ENCODE measurements at places on chromosomes 7 and 10.

- no peak for DNase-seq
These were observed 61.6 kb downstream of the LSM5 start for GRCh38 chr7:32428546-32428945.

DNA sequence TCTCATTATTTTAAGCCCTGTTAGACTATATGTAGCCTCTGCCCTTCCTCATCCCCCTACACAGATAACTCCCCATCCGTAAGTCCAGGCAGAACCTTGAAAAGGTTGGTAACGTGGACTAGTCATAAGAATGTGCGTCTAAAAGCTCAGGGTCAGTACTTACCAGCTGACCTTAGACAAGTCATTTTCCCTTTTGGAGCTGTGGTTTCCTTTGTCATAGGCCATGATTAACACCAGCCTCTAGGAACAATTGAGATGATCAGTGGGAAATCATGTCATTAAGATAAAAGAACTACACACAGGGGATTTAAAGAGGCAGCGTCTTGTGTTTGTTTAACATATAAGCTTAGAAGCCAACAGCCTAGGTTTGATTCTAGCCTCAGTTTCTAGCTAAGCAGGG is 6.9 kb upstream of the UNC5B start:
- DNase-seq = no peak

DNA sequence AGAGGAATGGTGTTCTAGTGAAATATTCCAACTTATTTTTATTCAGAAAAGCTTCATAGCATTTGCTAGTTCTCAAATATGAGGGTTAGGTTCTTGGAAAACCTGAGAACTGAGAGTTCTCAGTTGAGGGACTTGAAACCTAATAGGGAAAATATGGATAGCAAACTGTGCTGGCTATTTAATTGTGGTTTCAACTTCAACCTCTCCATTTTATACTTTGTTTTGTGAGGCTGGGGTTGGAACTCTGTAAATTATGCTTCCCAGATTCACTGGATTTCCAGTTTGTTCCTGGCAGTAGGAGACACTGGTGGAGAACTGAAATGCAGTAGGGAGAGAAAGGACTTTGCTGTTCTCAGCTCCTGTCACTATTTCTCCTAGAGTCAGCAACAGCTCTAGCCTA is 52.7 kb downstream of the CDK14 start:
- no peak for DNase-seq

DNA sequence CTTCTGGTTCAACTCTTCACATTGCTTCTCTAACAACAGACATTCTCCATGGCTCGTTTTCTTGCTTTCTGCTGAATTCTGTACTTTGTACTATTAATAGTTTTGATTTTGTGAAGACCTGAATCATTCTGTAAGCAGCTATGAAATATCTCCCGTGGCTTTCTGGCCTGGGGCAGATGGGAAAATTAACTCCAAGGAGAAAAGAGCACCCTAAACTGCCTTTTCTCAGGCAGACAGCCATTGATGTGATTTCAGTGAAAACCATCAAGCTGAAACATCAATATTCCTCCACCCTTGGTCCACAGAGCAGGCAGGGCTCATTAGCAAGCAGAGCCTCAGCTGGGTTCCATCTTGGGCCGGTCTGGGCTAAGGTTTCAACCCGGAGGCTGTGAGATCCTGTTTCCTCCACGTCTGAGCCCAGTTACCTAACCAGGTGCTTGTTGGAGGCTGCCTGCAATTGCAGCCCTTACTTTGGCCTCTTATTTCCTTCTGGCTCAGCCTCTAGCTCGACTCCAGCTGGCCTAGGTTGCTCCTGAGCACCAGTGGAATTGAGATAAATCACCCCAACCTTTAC is 21.1 kb upstream of the EZH2 start:
- DNase-seq = no peak

DNA sequence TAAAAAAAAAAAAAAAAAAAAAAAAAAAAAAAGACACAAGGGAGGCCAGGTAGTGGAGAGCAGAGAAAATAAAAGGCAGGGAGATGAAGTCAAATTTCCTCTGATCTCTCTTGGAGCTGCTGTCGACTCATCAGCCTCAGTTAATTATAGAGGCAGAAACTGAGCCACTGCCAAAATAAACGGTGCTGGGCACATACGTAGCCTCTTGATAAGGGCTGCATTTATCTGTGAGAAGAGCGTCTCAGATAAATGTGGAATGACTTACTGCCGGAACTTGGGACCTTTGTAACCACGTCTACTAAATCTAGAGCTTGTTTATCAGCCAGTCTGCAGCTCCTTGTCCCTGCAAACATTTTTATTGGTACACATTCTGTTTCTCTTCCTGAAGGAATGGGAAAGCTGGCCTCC is 162.3 kb downstream of the BAMBI start:
- no peak for DNase-seq

DNA sequence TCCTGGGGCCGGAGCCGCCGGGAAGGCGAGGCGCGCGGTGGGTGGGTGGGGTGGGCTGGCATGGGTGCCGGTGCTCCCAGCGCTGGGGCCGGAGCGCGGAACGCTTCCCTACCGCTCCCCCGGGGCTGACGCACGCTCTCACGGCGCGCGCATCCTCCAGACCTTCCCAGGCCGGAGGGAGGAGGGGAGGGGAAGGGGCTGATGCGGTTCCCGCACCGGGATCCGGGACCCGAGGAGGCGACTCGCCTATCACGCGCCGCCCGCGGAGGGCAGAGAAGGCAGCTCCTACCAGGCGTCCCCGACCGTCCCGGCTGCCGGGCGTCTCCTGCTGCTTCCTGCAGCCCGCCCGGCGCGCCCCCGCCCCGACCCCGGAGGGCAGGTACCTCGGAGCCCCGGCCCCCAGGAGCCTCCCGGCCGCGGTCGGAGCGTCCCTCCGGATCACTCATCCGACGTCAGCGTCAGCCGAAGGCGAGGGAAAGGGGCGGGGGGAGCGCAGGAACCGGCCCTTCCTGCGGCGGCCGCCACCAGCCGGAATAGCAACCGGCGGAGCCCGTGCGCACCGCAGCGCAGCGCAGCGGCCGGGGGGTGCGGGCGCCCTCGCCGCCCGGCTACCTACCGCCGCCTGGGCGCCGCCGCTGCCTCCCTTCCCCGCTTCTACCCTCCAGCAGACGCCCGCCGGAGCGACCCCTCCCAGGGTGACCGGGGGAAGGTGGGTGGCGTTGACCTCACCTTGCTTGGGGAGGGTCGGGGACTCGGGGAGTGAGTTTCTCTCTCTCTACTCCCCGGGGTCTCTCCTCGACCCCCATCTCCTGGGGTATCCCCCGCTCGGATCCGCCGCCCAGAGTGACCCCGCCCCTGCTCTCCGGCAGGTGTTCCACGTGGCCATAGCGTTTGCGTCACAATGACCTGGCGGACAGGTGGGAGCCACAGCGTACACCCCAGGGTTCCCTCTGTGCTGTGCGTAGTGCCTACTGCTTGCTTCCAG is at the start of gene ICA1:
ICA1 (minus strand) TSS at position 457 of the 985 bp plus-strand sequence. CDS start 26,241 bp downstream, outside the sequence.
- DNase-seq = no peak

GRCh38 chr10:77231884-77232610 is 405.6 kb downstream of the KCNMA1 start:
- DNase-seq = no peak

DNA sequence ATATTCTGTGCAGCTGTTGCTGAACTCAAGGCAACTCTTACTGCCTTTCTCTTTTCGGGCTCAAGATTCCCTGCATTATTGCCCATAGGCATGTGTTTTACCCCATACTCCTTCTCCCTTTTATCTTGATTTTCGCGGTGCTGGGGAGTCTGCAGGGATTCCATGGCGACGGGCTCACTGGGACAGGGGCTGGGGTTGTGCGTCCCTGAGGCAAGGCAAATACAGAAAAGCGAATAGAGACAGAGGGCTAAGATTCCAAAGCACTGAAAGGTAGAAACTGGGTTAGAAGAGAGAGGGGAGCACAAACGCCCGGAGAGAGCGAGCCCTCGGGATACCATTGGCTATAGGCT is 519 bp upstream of the RPP38 start:
- DNase-seq = no peak

DNA sequence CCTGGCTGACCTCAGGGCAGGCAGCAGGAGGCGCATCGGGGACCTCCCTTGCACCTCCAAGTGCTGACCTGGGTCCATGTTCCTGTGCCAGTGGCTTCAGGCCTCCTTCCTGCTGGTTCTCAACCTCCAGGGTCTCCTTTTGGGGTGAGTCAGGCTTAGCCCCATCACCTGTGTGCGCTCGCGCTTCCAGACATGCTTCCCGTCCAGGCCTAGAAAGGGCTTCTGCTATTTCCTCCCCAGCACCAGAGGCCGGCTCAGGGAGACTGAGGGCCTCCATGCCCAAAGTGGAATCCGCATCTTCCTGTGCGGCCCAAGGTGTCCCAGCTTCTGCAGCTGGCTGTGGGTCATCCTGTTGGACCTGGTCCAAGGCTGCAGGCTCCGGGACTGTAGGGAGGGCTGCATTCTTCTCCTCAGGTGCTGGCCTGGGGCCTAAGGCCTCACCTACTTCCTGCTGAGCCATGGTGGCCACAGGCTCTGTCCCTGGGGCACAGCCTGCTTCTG is 5.9 kb downstream of the NACAD start:
- DNase-seq = no peak

- no peak for DNase-seq
These were observed 146.3 kb downstream of the SKIDA1 start for GRCh38 chr10:21379143-21379542.

DNA sequence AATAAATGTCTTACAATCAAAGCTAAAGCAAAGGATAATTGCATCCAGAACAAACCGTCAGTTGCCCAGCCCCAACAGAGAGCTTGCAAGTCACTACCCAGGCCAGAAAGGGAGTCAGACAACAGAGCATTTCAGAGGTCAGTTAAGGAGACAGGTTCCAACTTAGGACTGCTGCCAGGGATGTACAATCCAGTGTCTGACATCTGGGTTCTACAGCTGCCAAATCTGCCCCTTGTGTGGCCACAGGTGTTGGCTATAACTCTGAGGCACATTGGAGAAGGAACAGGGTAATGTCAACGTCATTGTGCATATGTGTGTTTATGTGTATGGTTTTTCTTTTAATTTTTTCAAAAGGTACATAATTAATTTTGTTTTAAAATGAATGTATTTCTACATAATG is 85.2 kb upstream of the GLCCI1 start:
- no peak for DNase-seq

DNA sequence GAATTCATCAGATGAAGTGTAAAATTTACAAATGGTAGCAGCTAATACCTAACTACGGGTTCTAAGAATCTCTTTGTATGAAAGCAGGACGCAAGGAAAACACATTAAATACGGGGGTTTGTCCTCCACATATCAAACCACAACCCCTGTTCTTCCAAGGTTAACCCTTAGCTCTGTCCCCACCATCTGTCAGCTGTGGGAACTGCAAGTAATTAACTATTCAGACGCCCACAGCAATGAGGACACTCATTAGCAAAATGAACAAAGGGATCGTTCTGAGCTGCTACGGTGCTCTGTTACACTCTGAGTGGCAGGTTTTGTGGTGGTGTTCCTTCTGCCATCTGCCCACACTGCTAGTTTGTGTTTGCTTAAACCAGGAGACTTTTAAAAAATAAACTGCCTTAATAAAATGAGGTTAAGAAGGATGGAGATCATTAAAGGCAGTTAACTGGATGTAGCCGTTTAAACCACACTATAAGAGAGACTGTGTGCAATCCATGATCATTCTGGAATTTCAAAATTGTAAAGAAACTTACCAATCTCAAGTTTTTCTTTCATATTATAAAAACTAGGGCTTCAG is 51.4 kb downstream of the C10orf67 start:
- DNase-seq = no peak

DNA sequence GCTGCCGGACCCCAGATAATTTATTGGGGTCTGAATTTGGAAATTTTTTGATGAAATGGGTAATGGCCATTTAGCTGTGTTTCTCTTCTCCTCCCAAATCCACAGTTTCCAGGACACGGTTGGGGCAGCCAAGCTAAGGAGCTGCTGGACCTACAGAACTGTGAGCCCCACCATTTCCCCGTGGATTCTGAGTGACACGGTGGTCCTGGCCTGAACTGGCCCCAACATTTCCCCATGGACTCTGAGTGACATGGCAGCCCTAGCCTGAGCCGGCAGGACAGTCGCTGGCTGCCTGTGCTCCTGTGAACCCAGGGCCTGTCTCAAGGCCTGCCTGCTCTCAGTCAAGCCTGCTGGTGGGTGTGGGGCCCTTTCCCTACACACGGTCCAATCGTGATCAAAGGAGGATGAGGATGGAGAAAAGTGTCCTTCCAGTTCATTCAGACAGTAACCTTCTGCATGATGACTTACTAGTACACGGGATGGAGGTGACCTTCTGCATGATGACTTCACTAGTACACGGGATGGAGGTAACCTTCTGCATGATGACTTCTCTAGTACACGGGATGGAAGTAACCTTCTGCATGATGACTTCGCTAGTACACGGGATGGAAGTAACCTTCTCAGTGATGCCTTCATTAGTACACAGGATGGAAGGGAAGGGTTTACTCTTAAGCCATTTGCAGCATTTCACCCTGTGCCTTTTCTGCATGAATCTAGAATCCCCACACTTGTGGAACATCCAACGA is 359.9 kb downstream of the GLRX3 start:
- no peak for DNase-seq

DNA sequence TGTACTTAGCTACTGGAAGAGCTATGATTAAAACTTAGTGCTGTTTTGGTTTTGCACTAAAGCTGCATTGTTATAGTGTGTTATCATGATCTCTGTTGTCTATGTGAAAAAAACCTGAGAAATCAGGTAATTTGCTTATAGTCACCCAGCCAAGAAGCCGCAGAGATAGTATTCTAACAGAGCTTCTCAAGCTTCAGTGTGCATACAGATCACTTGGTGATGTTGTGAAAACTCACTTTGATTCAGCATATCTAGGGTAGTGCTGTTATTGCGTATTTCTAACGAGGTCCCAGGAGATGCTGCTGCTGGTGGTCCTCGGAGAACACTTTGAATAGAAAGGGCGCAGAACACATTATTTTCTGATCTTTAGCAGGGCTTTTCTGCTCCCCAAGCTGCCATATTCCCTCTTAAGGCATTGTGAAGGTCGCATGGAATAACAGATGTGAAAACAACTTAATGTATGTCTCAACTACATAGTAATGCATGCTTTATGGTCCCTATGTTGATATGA is 68.4 kb upstream of the PDCD4 start:
- DNase-seq = no peak

- DNase-seq = no peak
These were observed 47.4 kb downstream of the WDR37 start for GRCh38 chr10:1103551-1103950.

DNA sequence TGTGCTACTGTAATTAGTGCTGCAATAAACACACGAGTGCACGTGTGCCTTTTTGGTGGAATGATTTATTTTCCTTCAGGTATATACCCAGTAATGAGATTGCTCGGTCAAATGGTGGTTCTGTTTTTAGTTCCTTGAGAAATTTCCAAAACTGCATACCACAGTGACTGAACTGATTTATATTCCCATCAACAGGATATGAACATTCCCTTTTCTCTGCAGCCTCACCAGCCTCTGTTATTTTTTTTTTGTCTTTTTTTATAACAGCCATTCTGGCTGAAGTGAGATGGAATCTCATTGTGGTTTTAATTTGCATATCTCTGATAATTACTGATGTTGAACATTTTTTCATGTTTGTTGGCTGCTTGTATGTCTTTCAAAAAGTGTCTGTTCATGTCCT is 922.9 kb upstream of the LRRN3 start:
- DNase-seq = no peak

DNA sequence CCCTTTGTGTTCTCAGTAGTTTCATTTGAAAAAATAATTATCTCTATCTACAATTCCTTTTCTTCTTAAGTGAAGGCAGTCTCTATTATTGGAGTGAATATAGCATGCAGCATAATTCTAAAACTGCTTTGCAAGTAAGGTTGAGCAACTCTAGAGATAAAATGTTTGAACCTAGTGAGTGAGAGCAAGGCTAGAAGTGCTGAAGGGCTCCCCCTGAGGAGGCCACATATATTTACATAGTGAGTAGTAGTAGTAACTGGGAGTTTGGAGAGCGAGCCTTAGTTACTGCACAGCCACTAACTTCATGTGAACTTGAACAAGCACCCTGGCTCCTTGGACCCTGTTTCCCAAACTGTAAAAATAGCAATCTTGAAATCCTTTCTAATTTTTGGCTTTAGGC is 141.5 kb upstream of the DKK1 start:
- DNase-seq = no peak
